ENCODE measurements at places on chromosomes 1 and 21.

DNA sequence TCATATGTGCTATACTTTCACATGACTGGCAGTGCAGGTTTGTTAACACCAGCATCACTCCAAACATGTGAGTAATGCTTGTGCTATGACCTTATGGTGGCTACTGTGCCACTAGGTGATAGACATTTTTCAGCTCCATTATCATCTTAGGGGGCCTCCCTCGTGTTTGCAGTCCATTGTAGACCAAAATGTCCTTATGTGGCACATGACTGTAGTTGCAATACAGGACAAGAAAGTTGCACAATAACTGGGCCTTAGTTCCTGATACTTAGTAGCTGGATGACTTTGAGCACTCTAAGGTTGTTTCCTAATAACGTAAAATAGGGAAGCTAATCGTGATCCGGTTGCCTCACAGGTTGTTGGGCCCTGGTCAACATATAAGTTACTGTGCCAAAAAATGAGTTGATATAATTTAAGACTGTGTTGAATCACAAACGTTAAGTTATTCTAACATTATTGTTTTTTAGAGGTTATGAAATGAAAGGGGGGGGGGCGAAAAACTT lies 511 bp upstream of the SNX27 start:
- DNase-seq: peak; percentile 32

- no peak for DNase-seq
These were observed 2.5 kb upstream of the LEFTY1 start for GRCh38 chr1:225891229-225891972.

- no peak for DNase-seq
These were observed 91.7 kb downstream of the UBE2U start for GRCh38 chr1:64295136-64295535.

DNA sequence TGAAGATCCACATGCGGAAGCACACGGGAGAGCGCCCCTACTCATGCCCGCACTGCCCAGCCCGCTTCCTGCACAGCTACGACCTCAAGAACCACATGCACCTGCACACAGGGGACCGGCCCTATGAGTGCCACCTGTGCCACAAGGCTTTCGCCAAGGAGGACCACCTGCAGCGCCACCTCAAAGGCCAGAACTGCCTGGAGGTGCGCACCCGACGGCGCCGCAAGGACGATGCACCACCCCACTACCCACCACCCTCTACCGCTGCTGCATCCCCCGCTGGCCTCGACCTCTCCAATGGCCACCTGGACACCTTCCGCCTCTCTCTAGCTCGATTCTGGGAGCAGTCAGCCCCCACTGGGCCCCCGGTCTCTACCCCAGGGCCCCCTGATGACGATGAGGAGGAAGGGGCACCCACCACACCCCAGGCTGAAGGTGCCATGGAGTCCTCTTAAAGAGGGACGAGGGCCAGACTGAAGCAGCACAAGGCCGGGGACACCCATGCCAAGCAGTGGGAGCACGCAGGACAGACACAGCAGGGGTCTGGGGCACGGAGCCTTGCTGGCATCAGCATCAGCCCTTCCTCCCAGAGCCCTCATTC lies 13.7 kb downstream of the ZBTB7B start:
- DNase-seq: no peak

- no peak for DNase-seq
These were observed 1.6 kb downstream of the TTC13 start for GRCh38 chr1:230976825-230977747.

- no peak for DNase-seq
These were observed 106.3 kb downstream of the GALNT2 start for GRCh38 chr1:230173187-230173975.

GRCh38 chr1:159218649-159219636 lies 14.3 kb downstream of the ACKR1 start:
- no peak for DNase-seq

GRCh38 chr1:3675436-3675835 lies 23.1 kb downstream of the TP73 start:
- DNase-seq: no peak

All from astrocyte of the hippocampus (primary cell).